Activated CD4-positive, CD25-positive, alpha-beta regulatory T cell (primary cell): ENCODE measurements at places on chromosomes 1 and 21.

GRCh38 chr1:188729039-188729438, 1748.6 kb downstream of the BRINP3 start:
- no peak for DNase-seq

- DNase-seq, result no peak
Observed at GRCh38 chr1:231665101-231665500, 38.5 kb downstream of the DISC1 start.

GRCh38 chr1:2277741-2278488, 49.8 kb downstream of the SKI start:
- DNase-seq, result no peak

GRCh38 chr1:37068260-37068659, 33.9 kb upstream of the GRIK3 start:
- DNase-seq, result no peak

DNA sequence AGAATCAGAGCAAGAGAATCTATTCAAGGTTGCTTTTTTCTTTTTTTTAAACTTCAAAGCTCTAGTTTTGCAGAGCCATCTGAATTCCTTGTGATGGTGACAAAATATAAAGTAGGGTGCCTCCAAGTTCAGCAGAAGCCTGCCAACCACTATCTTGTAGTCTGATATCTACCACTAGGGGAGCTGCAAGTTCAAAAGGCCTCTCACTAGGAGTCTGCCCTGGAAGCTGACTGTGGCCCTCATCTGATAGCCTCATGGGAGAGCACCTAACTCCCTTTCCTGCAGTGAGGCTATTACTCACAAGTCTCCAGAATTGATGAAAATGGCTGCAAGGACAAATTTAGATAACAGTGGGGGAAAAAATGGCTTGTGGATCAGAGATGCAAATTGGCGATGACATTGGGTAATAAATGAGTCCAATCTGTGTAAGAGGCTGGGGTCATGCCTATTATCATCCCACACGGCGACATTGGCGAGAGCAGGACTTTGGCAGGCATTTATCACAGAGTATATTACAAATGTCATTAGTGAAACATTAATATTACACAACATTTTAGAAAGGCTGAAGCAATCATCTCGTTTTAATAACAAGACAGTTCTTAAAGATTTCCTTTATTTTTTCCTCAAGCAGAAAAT, 10.7 kb upstream of the ZP4 start:
- no peak for DNase-seq
